GM19239 (cell line): ENCODE measurements at places on chromosomes 7 and 10.

DNA sequence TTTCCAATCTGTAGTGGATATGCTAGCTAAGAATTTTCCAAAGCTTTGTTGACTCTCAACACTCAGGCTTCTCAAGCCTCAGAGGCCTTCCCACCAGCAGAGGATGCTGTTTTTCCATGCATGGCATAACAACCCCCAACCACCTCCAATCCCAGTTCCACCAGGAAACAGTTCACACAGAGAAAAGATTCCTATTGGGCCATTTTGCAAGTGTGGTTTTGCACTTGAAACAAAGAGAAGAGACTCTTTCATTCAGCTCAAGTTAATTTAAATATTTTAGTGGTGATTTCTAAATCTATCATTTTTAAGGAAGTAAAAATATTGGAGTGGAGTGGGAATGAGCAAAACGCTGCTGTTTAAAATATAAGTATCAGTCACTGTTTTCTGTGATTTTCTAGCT is 105.6 kb upstream of the COL1A2 start:
- DNase-seq, result no peak

GRCh38 chr7:21743493-21743892 is 200.7 kb downstream of the DNAH11 start:
- DNase-seq, result no peak

DNA sequence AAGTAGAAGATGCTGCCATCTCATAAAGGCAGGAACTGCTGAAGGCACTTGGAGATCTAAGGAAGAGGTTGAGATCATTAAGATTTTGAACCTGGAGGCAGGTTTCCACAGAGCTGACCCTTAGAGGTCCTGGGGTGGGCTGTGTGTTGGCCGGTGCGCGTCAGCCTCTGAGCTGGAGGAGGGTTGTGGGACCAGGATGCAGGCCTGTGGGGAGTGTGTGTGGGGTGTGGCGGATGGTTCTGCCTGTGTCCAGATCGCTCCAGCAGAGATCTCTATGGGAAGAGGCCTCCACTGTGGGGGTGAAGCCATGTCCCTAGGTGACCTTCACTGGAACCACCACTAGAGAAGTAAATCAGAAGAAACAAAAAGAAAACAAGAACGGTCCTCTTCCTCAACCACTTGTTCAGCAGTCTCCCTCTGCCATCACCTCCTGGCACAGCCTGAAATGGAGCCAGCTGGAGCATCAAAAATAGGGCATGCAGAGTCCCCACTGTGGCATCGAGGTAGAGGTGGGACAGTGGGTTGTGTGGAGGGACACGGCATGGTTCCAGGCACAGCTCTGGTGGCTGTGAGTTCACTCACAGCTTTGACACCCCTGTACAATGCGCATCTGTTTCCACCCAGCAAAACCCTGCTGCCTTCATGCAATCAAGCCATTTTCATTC is 453.8 kb downstream of the TCERG1L start:
- no peak for DNase-seq

GRCh38 chr10:43822631-43823580 is 174.2 kb upstream of the ZNF32 start:
- DNase-seq, result no peak

- no peak for DNase-seq
These were observed 1028.5 kb upstream of the PHF14 start for GRCh38 chr7:9945131-9945530.

GRCh38 chr10:129545261-129545660 is 78.2 kb downstream of the MGMT start:
- no peak for DNase-seq

- no peak for DNase-seq
These were observed 28.3 kb upstream of the EGR2 start for GRCh38 chr10:62844280-62845011.

DNA sequence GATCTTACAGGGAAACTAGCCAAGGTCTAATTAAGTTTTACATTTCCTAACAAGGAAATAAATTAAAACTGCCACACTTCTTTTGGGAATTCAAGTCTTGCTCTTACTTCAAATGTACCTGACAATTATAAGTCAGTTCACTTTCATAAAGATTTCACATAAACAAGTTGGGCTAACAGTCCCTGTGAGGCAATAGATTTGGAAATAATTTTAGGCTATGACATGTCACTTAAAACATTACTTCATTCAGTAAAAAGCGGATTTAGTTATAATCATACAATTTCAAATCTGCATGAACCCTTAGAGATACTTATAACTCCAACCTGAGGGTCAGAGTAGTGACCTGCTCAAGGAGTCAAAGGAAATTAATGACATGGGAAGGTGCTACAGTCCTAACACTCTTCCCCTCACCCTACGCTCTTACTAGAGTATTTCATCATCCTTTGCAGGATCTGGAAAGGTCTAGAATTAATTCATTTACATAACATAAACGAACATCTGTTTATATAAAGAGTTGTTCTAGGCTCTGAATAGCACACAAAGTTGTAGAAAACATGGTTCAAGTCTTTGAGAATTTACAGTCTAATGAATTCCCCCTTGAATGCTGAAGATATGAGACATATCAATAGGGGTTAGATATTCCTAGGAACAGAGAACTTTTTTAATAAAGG is 32.3 kb upstream of the DNAJB12 start:
- no peak for DNase-seq

- DNase-seq, result no peak
These were observed 42.2 kb downstream of the CH25H start for GRCh38 chr10:89164920-89165319.

GRCh38 chr10:36202881-36203280 is 560.8 kb upstream of the FZD8 start:
- DNase-seq, result no peak

DNA sequence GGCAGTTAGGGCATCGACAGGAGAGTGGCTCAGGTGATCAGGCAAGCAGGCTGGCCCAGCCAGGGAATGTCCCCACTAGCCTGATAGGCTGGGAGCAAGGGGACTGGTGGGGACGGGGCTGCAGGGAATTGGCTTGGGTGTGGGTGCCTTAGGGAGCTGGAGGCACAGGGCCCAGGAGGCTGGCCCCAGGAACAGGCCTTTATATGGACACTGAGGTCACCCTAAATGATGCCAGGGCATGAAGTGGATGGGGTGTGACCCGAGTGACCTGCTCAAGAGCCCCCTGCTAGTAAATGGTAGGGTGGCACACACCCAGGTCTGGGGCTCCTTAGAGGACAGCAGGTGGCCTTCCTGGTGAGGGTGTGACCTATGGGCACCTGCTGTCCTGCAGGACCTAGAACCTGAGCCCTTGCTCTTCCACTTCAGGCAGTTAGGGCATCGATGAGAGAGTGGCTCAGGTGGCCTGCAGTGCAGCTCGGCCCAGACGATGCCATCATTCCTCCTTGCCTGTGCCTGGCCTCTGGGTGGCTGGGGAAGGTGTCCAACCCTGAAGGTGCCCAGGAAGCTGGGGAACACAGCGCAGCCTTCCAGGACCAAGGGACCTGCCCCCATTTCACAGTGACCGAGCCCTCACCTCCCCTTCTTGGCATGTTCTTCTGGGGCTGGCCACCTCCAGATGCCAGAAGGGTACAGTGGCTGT is 51.7 kb upstream of the LEP start:
- no peak for DNase-seq

GRCh38 chr10:30813872-30814481 is 184.4 kb upstream of the LYZL2 start:
- no peak for DNase-seq

DNA sequence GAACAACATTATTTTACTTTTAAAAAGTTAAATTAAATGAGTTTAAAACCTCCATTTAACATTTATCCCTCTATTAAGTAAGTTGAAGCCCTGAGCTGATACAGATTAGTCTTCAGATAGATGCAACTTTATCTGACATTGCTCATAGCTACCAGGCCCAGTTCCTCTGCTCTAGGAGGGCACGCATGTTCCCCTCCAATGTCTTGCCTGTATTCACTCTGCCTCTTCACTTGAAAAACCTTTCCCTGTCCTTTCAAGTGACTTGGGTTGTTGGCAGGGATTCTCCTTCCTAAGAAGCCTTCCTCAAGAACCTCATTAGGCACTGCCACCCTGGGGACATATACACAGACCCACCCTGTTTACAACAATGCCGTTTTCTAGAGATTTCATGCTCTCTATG is 270.4 kb downstream of the RELN start:
- DNase-seq, result no peak

- no peak for DNase-seq
These were observed 323.3 kb downstream of the CRPPA start for GRCh38 chr7:16098058-16098457.
